ENCODE measurements at places on chromosomes 7 and 10. TPM values are rescaled to one million over a fixed set of nuclear protein-coding genes. Genes with fewer than 3 reads are reported as not detected.

Gene ANKRD1
- total RNA-seq: 3.5 TPM

Gene FBXO24
- total RNA-seq: 0.40 TPM

Gene NRCAM
- total RNA-seq: not detected

Gene UNC5B
- total RNA-seq: 0.26 TPM

Gene UCN3
- not detected for total RNA-seq

Gene CXCL12
- 0.12 TPM for total RNA-seq

Gene CFAP69
- 6.6 TPM for total RNA-seq

Gene DRGX
- 0.33 TPM for total RNA-seq

Gene SH2D4B
- not detected for total RNA-seq

Gene LBX1
- not detected for total RNA-seq

Gene P4HA1
- total RNA-seq: 181 TPM

Gene MYOF
- 174 TPM for total RNA-seq

Gene CFAP43
- total RNA-seq: 0.44 TPM

Gene CELF2
- not detected for total RNA-seq

Gene AUTS2
- total RNA-seq: not detected

Gene CALN1
- not detected for total RNA-seq

DNA sequence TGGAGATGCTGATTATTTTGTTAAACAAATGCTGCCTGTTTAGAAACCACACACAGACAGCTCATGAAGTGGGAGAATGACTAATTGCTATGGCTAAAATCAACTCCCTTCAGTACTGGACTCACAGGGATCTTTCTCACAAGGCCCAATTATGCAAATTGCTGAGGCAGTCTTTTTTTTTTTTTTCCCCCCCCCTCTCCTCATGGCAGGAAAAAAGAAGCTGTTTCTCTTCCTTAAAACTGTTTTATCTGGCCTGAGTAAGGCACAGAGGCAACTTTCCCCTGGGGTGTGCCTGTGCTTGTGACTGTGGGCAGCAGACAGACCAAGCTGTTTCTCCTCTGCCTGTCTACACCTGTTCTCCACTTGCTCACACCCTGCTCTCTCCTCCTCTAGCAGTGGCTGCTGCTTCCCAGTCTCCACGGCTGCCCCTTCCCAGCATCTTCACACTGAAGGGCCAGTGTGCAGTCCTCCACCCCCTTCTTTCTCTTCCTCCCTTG is 65.4 kb upstream of the STEAP1B start:
- DNase-seq: peak; percentile 60

DNA sequence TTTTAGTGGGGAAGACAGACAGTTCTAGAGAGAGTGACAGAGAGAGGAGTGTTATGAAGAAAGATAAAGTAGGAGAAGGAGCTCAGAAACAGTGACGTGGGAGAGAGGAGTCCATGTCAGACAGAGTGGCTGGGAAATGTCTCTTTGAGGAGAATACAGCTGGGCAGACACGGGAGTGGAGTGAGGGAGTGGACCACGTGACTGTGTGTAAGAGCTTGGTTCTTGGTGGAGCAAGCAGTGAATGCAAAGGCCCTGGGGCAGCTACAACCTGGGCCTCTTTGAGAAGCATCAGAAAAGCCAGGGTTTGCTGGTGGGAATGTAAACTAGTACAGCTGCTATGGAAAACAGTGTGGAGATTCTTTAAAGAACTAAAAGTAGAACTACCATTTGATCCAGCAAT is 11.9 kb upstream of the PLEKHS1 start:
- DNase-seq: no peak

GRCh38 chr10:15313047-15313446 is 58.0 kb downstream of the FAM171A1 start:
- no peak for DNase-seq

GRCh38 chr10:8852546-8852945 is 798.1 kb downstream of the GATA3 start:
- DNase-seq: no peak

DNA sequence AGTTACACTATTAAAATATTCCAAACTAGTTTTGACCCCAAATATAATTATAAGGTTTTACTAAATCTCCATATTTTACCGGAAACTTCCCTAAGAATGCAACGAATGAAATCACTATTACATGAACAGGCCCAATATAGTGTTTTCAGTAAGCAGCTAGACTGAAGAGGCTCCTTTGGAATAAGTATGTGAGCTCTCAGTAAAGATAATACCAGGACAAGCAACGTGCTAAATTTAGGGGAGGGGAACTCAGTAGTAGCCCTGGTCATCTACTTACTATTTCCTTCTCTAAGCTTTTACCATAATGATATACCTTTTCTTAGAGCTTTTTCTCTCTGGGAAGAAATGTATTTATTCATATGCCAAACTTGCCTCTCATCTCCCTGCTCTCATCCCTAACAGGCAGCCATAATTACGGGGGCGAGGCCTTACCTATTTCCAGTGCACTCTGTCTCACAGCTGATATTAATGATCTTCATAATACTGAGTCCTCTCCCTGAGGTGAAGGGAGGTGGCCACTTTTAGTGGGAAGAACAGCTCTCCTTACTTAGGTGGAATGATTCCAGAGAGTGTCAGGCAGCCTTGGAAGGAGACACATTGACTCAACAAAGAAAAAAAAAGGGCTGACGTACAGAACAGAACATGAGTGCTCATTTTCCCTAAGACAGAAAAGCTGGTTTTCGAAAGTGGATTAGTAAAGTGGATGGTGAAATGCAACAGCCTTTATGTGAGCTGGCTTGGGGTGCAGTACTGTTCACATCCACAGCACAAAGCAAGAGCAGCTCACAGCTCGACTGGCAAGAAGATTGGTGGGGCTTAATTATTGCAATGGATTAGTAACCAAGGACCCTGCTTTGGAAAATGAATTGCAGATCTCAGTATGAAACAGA is 165.4 kb downstream of the GLI3 start:
- no peak for DNase-seq

- DNase-seq: no peak
Observed at GRCh38 chr7:103079836-103080235, 4.9 kb downstream of the ARMC10 start.

- DNase-seq: no peak
Observed at GRCh38 chr10:89645742-89646172, 715 bp upstream of the PANK1 start.

DNA sequence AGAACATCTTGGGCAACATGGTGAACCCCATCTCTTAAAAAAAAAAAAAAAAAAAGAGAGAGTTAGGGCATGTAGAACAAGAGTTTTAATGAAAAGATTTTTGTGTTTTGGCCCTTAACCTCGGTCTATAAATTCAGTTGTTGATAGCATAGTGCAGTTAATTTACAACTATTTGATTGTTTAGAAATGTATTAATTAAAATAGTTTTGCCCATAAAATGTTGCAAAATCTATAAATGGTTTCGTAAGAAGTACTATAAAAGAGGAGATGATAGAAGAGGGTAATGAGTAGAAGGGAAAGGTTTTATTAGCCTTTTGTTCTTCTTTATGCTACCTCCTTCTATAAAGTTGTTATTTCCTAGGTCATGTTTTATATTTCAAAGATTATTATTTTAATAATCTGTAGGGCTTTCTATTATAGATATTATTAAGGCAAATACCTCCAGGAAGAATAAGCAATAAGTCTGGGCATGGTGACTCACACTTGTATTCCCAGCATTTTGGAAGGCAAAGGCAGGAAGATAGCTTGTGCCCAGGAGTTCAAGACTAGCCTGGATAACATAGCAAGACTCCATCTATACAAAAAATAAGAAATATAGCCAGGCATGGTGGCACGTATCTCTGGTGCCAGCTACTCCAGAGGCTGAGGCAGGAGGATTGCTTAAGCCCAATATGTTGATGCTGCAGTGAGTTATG is 73.3 kb downstream of the MCU start:
- no peak for DNase-seq

DNA sequence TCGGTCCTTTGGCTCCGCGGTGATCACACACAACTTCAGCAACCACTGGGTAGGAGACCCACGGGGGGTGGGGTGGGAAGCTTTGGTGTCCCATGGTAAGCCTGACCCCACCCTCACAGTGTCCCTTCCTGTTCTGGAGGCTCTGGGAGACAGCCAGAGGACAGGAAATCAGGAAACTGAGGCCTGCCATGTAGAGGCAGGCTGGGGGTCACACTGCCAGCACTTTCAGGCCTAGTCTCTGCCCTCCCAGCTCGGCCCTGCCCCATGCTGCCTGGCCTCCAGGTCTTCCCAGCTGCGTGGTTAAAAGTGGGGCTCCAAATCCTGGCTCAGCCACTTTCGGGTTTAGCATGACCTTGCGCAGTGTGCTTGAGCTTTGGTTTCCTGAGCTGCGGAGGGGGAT is 10.9 kb downstream of the AQP1 start:
- no peak for DNase-seq

DNA sequence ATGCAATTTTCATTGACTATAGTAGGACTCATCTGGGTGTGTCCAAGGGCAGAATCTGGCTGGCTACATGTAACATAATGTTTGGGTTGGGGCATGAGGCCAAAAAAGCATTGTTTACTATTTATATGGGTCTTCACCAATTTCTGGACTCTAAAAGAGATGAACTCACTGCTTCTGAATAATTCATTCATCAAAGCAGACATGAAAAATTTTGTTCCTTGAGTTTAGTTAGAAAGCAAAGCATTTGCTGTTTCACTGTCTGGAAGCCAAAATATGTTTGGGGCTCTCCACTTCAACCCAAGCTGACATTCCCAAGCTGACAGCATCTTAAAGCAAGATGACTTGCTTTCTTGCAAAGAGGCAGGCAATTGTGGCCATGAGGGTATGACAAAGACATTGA is 670.6 kb downstream of the SUGCT start:
- DNase-seq: peak; percentile 31

GRCh38 chr7:20310963-20311742 is 19.5 kb upstream of the ITGB8 start:
- DNase-seq: peak; percentile 81

GRCh38 chr10:61662794-61663259 is at the start of gene CABCOCO1:
CABCOCO1 (plus strand) TSS chr10:61662929; CDS start chr10:61662973, 44 bp downstream.
- peak; percentile 91 for DNase-seq

GRCh38 chr10:125936331-125936730 is 40.0 kb downstream of the FANK1 start:
- DNase-seq: peak; percentile 28

GRCh38 chr7:103240806-103241205 is 56.4 kb upstream of the PMPCB start:
- no peak for DNase-seq

- peak; percentile 41 for DNase-seq
Observed at GRCh38 chr7:56079450-56080185, 13.1 kb downstream of the PHKG1 start.

DNA sequence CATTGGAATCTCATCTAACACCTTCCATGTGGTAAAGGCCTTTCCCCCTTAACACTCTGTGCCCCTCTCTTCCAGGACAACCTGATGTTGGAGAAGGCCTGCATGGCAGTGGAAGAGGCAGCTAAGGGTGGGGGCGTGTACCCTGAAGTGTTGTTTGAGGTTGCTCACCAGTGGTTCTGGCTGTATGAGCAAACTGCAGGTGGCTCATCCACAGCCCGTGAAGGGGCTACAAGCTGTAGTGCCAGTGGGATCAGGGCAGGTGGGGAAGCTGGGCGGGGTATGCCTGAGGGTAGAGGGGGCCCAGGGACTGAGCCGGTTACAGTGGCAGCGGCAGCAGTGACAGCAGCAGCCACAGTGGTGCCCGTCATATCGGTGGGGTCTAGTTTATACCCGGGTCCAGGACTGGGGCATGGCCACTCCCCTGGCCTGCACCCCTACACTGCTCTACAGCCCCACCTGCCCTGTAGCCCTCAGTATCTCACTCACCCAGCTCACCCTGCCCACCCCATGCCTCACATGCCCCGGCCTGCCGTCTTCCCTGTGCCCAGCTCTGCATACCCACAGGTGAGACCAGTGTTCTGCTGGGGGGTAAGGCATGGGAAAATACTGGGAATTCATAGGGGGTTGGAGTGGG is 12.4 kb downstream of the NDST2 start:
- DNase-seq: no peak

DNA sequence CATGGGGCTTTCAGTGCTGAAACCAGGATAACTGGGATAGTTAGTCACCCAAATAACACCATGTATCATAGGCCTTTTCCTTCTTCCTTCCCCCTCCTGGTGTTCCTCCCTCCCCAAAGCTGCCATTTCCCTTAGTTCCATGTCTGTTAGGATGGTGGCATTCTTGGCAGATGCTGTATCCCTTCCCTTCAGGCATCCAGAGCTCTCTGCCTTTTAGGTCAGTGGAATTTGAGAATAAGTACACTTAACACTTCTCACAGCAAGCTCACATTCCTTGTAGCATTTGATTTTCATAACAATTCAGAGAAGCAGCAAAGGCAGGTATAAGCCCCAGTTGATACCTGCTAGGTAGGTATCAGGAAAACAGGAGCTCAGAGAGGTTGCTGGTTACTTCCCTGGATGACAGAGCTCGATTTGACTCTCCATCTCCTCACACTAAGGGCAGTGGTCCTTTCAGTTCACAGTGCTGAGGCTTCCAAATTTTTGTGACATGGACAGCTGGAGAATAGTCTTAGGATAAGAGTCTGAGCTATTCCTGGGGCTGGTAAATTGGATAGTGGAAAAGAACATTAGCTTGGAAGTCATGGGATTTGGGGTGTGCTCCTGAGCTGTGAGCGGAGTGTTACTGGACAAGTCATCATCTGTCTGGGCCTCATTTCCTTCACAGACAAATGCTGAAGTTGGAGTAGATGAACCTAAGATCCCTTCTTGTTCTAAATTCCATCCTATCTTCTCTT is 108.7 kb upstream of the RHOBTB1 start:
- no peak for DNase-seq

GRCh38 chr10:97102441-97102840 is 83.3 kb downstream of the SLIT1 start:
- DNase-seq: no peak

- no peak for DNase-seq
Observed at GRCh38 chr10:18205098-18205834, 65.0 kb downstream of the CACNB2 start.

DNA sequence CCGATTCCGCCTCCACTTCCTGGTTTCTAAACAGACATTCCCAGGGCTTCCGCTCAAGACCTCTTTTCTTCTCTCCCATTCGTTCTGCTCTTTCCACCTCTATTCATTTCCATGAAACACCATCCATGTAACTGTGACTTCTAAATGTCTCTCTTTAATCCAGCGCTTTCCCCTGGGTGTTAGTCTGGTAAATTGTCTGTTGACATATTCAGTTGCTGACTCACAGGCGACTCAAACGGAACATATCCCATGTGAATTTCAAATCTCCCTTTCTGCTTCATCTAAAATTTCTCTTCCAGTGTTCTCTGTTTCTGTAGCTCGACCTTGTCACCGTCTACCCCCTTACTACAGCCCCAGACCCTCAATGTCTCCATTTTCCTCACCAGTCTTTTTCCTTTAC is 119.1 kb downstream of the PFKFB3 start:
- DNase-seq: peak; percentile 22
